ENCODE measurements at places on chromosomes 2 and 18.

GRCh38 chr2:125745514-125745913, 910.4 kb upstream of the GYPC start:
- no peak for DNase-seq

GRCh38 chr2:237198164-237198855, 112.6 kb downstream of the COPS8 start:
- no peak for DNase-seq

- no peak for DNase-seq
Observed at GRCh38 chr18:41767960-41768359, 187.1 kb upstream of the PIK3C3 start.

- DNase-seq: no peak
Observed at GRCh38 chr2:28340312-28341202, 52.1 kb upstream of the FOSL2 start.

DNA sequence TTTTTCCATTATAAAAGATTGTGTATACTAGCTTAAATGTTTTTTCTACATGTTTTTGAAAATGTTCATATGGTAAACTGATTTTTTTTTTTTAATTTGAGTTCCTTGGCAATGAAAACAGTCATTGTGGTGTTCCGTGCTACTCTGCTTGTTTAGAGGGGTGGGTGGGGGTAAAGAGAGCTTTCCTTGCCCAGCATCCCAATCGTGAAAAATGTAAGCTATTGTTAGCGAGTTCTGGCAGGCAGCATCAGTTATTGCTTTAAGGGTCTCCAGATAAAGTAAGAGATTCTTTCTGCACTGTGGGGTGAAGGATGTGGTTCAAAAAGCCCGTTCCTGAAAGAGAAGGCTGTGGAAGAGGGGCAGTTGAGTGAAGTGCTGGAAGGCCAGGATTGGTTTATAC, 118.4 kb downstream of the TANC1 start:
- DNase-seq: no peak

GRCh38 chr2:147628971-147629421, 215.8 kb upstream of the ACVR2A start:
- no peak for DNase-seq

- DNase-seq: no peak
Observed at GRCh38 chr2:37786854-37787253, 115.4 kb upstream of the CDC42EP3 start.

DNA sequence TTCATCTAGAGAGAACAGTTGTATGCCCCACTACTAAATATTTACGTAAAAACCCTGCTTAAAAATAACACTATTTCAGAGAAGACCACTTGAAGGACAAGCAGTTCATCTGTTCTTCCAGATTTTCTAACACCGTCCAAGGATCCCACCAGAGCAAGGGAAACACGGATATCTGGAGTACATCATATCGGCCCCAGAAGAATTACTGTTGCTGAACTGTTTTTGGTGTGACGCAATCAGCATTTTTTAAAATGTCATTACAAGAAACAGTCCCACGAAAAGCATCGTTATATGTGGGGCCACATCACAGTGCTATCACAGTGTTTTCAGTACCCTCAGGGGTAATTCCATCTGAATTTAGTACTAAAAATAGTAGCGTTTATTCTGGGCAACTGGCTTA, 134.5 kb upstream of the PKDCC start:
- DNase-seq: no peak

DNA sequence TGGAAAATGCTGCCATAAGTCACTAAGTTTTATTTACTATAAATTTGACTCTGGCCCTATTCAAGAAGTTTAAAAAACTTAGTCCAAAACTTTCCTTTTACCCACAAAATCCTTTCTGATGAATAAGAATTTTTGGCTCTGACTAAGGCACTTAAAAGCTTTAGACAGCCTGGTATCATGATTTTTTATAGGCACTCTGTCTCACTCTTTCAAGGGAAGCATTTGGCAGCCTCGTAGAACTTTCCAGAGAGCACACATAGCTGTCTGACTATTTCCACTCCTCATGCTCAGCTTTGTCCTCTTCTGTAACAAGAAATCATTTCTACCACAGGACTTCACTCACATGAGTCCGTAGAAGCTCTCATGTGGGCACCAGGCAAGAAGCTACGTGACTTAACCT, 32.3 kb upstream of the XDH start:
- DNase-seq: no peak

DNA sequence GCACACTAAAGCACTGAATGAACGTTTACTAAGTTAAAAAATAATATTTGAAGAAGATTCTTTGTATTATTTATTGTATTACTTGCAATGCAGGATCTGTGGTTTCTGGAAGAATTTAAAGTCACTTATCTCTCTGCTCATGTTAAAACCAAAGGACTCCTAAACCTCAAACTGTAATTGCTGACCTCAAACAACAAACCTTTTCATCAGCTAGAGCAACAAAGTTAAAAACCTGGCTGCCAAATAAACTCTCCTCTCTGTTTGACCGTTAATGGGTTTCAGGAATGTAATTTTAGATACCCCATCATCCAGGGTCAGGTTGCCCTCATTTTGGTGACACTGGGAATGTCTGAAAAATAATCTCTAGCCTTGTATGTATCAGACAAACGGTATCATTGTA, 239.1 kb downstream of the TGIF1 start:
- DNase-seq: no peak

GRCh38 chr2:85741833-85742455, 11.8 kb upstream of the ATOH8 start:
- no peak for DNase-seq

DNA sequence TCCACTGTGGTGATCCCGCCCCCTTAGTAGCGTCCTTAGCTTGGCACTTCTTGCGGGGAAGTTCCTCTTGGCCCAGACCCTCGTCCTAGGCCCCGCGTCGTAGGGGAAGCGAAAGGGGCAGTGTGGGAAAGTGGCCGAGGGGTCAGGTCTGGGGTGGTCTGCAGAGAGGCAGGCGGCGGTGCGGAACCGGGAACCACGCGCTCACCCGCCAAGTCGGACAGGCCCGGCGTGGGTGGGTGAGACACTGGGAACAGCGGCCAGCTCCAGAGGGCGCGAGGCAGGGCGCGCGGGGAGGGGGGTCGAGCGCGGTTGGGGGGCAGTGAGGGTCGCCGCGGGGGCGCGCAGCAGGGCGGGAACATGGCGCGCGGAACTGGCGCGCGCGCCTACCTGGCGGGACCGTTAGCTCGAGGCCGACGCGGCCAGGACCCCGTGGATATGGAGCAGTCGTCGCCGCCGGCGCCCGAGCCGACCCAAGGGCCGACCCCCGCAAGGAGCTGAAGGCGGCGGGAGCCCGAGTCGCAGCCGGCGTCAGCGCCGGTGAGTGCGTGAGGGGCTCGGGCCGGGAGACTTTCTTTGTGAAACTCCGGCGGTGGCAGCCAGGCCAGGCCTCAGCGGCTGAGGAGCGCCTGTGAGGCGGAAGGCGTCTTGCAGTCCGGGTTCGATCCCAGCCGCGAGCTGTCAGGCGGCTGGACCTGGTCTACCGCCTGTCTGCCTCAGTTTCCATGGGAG, 2896.7 kb upstream of the TEKT4 start:
- DNase-seq: no peak

GRCh38 chr2:170314744-170315447, 136.9 kb downstream of the MYO3B start:
- DNase-seq: no peak

DNA sequence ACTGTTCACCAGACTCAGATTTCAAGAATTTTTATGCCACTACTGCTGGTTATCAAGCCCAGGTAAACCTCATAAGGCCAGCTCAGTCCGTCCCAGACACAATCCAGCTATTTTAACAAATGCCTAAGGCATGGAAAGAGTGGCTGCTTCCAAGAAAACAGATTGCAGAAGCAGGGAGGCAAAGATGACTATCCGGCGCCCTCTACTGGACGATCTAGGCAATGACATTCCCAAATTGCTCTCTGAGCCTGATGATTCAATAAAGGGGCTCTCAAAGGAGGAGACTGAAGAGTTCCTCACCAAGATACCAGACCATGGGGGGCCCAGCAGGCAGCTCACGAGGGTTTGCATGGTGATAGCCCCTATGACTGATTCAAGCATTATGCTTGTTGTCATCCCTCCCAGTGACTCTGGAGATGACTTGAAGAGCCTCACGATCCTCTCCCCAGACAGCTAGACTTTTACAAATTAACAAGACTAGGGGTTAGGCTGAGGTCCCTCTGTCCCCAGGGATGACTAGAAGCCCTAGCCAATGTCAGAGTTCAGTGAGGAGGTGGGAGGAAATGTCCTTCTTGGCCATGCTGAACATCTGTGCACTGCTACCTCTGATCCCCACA, 25.0 kb downstream of the SERPINB8 start:
- peak; percentile 22 for DNase-seq

GRCh38 chr2:47057687-47058002, 97.5 kb downstream of the STPG4 start:
- no peak for DNase-seq

DNA sequence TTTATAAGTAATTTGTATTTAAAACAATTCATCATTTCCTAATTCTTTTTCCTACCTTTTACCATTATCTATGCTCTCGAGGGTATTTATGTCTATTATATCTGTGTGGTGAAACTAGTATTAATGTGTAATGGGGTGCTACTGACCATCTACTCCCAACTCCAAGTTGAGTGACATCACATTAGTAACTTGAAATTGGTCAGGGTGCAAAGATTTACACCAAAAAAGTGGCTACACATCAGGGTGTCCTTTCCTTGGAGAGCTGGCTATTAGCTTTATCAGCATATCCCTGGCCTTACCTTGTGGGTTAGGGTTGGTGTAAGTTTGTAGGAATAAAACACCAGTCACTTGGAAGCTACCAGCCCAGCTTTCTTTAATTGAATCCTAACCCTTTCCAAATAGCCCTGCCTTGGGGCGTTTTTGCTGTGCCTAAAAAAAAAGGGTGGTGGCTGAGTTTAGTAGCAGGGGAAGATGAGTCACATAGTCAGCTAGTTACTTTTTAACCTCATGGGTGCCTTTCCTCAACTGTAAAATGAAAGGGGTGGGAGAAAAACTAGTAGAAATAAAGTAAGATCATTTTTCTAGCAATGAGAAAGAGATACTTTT, 14.0 kb downstream of the ANXA4 start:
- DNase-seq: peak; percentile 78

GRCh38 chr2:196952936-196953335, 26.4 kb upstream of the PGAP1 start:
- DNase-seq: no peak

DNA sequence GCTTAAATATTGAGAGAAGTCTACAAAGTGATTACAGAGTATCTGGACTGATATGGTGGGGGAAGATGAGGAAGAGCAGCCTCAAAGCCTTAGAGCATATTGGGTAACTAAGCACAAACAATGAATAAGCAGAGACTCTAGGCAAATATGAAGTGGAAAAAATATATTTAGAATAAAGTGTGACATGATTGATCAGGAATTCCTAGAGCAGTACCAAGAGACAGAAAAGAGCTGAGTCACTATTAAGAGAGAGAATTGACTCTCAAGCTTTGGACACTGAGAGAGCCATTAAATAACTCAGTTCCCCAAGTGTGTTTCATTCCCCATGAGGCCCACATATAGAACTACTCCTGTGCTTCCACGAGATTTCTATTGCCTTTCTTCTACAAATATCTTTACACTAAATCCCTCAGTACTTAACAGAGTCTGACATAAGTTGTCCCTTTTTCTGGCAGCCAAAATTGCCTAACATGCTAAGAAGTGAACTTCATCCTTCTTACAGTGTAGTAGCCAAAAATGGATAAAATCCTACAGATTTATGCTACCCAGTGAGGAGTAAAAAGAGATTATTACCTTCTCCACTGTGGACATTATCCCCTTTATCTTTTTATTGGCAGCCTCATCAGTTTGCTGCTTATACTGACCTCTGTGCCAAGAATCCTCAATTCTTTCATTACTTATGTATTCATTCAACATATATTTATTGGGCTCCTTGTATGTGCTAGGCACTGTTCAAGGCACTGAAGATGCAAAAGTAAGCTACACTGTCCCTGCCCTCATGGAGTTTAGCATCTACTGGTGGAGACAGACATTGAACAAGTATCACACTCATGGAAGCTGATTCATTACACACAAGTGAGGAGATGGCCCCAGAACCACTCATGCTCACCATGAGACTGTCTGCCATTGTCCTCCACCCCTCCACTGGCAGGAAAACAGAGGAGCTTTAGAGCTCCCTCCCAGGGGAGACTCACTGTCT, 45.4 kb downstream of the SLC40A1 start:
- no peak for DNase-seq

- no peak for DNase-seq
Observed at GRCh38 chr2:59390581-59390980, 1149.5 kb upstream of the FANCL start.

DNA sequence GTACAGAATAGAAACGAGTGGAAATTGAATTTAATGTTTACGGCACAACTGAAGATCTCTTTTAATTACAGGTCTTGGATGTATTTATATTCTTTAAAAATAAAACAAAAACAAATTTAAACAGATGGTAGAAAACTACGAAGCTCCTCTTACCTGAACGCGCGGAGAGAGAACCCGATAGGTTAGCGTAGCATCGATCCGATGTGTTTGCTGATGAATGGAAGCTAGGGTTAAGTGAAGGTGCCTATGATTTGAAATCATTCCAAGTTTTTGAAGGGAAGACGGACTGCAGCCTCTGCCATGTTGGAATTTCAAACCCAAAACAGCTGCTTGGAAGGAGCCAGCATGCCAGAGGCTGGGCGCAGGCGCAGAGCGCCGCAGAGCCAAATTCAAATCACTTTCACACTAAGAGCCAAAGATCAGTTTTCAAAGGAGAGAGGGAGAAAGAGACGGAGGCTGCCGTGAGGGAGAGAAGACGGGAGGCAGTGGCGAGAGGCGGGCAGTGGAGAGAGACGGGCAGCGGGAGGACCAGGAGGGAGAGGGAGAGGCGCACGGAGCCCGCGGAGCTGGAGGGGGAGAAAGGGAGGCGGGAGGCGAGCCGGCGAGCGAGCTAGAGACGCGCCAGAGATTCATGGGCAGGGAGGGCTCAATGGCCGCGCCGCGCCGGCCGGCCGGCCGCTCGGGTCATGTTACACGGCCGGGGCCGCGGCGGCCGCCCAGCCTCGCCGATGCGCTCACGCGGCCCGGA, at the start of gene FIGN:
TSS of gene FIGN (minus strand) at position 324 of the 748 bp plus-strand sequence. CDS start 1,081 bp downstream, outside the sequence.
- DNase-seq: no peak

DNA sequence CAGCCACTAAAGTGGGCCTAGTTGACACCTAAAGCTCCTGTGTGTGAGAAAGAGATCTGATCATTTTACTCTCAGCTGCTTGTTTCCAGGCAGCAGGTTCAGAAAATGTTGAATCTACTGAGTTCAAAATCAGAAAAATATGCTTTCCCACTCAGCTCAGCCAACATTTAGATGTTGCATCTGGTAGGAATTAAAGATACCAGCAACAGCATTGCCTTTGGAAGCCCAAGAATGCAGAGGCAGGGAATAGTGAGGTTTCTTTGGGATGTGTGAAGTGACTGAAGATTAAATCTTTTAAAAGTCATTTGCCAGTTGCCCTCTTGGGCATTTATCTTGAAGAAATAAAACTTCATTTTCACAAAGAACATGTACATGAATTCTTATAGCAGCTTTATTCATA, 33.9 kb upstream of the DOCK10 start:
- no peak for DNase-seq

GRCh38 chr2:67566285-67566684, 169.2 kb downstream of the ETAA1 start:
- DNase-seq: no peak

DNA sequence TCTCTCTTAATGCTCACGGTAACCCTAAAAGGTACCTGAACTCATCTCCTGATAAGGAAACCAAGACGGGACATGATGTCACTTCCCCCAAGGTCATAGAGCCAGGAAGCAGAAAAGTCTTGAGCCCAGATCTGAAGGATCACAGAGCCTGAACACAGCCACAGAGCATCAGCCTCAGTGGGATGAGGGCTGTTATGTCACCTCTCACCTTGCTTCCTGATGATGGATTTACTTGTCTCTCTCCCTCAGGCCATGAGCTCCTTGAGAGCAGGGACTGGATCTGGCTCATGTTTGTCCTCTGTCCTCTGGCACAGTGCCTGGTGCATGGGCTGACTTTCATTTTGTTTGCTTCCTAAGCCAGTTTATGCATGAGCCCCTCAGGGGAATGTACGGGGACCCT, 54.2 kb downstream of the SERTAD2 start:
- DNase-seq: no peak

Data from HCT116 (cell line).